ENCODE measurements at places on chromosomes 1 and 21.

GRCh38 chr1:187842406-187843165 is 1013.8 kb downstream of the PLA2G4A start:
- DNase-seq: peak; percentile 38

GRCh38 chr1:155940482-155940992 is 901 bp upstream of the RXFP4 start:
- DNase-seq: peak; percentile 30

GRCh38 chr1:230068952-230069684 is 2.1 kb downstream of the GALNT2 start:
- DNase-seq: peak; percentile 44

DNA sequence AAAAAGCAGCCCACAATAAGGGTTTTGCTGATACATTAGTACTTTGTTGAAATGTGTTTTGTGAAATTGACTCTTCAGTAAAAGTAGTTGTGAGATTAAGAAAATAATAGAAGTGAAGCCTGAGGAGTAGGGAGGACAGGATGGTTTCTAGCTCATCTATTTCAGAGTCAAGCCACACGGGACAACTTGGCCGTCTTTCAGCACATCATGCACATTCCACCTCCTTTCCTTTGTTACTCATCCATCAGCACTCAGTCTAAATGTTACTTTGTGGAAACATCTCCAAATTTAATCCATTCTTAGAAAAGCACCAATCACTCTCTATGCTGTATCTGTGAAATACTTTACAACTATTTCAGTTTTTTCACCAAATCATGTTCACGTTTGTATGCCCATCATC is 223.3 kb downstream of the FGGY start:
- peak; percentile 37 for DNase-seq

GRCh38 chr1:61887931-61888564 is 145.8 kb downstream of the PATJ start:
- no peak for DNase-seq

DNA sequence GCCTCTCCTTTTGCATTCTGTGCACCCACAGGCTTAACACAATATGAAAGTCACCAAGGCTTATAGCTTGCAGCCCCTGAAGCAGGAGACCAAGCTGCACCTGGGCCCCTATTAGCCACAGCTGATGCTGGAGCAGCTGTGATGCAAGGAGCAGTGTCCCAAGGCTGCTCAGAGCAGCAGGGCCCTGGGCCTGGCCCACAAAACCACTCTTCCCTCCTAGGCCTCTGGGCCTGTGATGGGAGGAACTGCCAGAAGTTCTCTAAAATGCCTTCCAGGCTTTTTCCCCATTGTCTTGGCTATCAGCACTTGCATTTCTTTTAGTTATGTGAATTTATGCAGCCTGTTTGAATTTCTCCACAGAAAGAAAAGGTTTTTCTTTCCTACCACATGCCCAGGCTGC is 89.5 kb upstream of the KCTD3 start:
- no peak for DNase-seq

DNA sequence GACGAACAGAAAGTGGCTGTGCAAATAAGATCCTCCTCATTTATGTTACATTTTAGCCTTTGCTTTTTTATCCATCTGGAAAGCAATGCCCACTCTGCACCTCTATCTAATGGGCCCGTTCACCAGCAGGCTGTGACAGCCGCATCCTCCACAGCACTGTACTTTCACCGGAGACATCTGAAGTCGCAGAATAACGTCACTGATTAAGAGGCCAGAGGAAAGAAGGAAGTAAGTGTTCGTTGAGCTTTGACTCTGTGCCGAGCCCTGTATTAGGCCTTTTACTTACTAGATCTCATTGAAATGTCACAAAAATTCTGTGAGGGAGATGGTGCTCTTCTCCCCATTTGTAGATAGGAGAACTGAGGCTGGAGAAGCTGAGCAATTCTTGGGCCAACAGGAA is 62.3 kb downstream of the KAZN start:
- DNase-seq: no peak

GRCh38 chr1:162349635-162350330 is 26.9 kb downstream of the SPATA46 start:
- DNase-seq: peak; percentile 96

DNA sequence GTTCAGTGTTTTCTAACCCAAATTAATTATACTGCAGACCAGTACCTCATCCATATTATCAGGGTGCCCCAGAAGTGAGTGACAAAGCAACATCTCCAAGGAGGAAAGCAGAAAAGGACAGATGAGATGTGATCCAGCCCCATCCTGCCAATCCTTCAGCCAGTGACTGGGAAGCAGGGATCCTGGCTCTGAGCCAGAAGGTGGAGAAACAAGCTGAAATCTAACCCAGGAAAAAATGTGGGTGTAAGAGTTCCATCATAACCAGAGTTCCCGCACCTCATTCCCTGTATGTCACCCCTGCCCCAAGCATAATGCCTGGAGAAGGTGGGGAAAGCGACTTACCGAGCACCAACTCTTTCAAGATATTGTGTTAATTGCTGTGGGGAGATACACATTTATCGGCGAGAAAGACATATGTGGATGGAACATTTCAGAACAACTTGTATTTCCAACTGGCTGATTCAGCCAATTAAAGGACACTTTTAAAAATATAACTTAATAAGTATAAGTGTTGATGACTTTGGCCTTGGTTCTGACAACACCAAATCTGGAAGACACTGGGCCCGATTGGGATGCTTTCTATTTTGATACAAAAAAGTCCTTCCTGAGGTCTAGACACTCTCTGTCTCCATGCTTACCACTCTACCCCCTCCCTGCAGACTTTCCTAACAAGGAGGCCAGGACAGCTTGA is 14.9 kb downstream of the PLEKHA6 start:
- DNase-seq: no peak

- DNase-seq: peak; percentile 37
Measured at GRCh38 chr1:22142315-22143064, 407 bp downstream of the WNT4 start.

DNA sequence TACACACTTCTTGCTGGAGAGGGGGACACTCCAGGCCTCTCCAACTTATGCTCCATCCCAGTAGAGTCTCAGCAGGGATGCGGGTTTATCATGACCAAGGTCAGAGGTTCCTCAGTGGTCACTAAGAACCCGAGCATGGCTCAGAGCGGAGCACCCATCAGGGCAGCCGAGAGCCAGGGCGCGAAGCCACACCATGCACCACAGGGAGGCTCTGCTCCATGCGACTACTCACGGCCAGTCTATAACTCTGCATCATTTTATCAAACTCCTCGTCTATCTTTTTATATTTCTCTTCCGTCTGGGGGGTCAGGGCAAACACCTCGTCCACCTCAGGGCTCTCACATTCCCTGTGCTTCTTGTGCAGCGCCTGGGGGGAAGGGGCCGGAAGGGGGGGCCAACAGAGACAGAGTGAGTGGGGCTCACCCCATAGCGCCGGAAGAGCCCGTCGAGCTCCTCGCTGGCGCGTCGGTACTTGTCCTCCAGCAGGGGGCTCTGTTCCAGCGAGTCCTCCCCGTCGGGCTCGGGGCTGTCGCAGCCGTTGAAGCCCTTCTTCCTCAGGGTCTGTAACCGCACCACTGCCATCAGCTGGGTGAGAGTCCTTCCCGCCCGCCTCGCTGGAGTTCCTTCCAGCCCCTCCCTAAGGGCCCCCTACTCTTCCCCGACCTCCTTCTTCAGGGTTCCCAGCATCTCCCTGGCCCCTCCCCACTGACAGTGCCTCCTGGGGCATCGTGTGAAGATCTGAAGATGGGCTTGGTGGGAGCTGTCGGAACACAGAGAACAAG is 20.0 kb downstream of the MEF2D start:
- DNase-seq: peak; percentile 58

DNA sequence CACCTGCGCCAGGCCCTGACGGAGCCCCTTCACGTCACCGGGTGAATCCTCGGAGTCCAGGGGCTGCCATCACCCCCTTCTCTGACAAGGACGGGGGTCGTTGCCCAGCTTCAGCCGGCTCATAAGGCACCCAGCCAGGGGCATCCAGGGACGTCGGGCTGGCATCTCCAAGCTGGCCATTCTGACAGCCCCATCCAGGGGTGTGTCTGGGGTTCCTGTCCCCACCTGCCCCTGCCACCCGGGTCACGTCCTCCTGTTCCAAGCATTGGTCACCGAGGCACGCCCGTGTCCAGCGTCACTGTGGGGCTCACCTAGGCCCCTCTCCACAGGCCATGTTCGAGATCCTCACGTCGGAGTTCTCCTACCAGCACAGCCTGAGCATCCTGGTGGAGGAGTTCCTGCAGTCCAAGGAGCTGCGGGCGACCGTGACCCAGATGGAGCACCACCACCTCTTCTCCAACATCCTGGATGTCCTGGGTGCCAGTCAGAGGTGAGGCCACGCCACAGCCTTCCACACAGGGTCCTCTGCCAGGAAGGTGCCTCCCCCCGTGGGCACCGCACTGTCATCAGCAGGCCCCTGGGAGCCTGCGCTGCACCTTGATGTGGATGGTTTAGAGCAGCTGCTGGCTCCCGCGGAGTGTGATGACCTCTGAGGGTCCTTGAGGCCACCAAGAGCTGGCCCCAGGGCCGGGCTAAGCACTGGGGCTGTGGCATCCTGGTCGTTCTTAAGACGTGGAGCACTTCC is 14.8 kb downstream of the ARHGEF16 start:
- DNase-seq: no peak

DNA sequence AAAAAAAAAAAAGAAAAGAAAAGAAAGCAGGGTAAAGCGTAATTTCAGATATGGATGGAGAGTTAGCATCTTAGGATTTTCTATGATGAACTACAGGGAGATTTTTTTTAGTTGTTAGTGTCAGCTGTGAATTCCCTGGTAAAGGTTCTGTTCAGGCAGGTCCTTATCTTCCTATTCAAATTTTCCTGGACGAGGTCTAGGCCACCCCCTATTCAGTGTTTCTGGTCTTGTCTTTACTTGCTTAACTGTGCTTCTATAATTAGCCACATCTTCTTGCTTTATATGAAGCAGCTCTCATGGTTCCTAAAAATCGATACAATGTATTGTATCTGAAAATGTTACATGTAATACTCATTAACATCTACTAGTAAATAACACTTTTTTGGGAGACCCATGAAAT is 157.8 kb downstream of the LHX8 start:
- no peak for DNase-seq

DNA sequence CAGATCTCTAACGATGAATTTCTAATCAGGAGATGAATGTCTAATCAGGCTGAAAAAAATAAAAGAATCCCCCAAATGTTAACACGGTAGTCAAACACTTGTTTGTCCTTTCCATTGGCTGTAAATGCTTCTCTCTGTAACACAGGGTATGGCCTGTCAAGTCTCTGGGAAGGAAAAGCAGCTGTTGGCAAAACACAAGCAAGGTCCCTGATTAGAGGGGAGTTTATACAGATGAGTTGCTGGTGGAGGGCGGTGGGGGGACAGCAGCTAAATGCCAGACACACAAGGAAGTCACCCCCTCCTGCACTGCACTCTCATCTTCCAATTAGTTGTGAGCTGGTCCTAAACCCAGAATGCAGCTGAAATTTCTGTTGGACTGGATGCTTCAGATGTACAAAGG is 51.0 kb downstream of the PGBD5 start:
- DNase-seq: no peak

DNA sequence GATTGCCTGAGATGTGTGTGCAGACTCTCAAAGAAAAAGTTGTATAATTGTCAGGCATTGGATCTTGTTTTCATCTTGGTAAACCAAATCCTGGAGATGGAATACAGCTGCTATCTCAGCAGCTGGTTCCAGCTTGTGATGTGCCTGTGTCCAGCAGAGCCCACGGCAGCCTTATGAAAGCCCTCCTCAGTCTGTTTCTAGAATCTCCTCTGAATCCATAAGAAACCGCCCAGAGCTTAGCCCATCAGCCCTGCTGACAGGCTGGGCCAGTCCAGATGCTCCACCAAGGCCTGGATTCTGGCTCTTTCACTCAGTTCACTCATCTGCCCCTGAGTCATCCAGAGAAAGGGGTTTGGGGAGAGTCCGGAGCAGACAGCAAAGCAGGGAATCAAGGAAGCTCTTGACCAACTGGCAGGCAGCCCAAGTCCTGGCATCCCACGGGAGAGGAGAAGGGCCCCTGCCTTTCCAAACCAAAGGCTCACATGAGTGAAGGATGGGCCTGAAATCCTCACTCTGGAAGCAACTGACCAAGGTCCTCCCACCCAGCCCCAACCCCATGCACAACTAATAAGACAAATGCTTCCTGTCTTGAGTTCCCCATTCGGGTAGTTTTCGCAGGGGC is 45.7 kb downstream of the NAV1 start:
- peak; percentile 96 for DNase-seq

DNA sequence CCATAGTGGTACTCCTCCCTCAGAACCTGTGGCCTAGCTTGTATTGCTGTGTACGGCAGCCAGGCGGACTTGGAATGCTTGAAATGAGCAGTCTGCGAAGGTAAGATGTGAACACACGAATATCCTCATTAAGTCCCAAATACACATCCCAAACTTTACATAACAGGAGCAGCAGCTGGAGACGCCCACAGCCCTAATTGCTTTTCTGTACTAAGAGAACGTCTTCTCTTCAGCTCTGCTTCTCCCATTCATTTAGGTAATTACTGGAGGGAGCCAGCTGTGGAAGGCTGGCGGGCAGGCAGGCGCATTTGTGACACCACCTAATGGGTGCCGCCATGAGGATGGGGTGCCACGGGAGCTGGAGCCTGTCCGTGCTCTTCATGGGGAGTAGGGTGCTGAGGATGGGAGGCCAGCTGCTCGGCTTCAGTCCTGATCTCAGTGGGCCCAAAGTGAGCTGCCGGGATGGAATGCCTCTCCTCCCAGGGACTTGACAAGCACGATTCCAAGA is 66.6 kb upstream of the POU3F1 start:
- no peak for DNase-seq

DNA sequence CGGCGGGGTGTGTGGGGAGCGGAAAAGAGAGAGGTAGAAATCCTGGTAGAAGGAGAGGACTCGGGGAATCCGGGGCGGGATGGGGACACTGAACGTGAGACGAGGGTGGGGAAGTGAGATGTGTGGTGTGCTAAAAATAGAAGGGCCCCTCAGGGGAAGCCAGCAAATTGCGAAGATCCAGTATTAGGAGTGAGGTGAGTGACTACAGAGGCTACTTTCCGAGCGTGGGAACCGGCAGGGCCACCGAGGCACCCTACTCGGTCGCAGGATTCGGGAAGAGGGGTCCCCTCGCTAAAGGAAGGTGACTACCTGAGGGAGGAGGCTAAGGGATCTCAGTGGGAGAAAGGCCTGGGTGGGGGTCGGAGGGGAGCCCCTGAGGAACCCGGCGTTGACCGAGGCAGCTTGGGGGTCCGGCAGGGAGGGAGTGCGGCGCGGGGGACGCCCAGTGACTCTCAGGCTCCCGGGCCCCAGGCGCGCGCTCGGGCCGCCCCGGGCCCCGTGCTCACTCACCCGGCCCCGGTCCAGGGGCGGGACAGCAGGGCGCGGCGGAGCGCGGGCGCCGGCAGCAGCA is 318 bp downstream of the ALDH4A1 start:
- DNase-seq: no peak

DNA sequence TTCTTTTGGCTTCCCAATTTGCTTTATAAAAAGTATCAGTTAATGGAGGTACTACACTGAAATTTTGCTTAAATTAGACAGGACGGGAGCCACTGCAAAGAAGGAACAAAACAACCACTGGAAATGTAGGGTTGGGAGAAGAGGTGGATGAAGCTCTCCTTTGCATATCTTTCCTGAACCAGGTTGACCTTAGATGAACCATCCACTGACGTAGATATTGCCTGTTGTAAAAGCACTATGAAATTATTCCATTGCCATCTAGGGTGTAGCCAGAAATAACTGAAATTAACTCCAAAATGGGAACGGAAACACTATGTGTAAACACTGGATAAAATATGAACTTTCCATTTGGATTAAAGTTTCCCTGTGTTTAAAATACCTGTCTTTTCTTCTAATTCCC is 1.2 kb upstream of the ABL2 start:
- DNase-seq: no peak

Data from fibroblast of villous mesenchyme (primary cell).